ENCODE measurements at places on chromosomes 16 and 17.

GRCh38 chr17:75755990-75756389, 9.0 kb downstream of the GALK1 start:
- no peak for DNase-seq

DNA sequence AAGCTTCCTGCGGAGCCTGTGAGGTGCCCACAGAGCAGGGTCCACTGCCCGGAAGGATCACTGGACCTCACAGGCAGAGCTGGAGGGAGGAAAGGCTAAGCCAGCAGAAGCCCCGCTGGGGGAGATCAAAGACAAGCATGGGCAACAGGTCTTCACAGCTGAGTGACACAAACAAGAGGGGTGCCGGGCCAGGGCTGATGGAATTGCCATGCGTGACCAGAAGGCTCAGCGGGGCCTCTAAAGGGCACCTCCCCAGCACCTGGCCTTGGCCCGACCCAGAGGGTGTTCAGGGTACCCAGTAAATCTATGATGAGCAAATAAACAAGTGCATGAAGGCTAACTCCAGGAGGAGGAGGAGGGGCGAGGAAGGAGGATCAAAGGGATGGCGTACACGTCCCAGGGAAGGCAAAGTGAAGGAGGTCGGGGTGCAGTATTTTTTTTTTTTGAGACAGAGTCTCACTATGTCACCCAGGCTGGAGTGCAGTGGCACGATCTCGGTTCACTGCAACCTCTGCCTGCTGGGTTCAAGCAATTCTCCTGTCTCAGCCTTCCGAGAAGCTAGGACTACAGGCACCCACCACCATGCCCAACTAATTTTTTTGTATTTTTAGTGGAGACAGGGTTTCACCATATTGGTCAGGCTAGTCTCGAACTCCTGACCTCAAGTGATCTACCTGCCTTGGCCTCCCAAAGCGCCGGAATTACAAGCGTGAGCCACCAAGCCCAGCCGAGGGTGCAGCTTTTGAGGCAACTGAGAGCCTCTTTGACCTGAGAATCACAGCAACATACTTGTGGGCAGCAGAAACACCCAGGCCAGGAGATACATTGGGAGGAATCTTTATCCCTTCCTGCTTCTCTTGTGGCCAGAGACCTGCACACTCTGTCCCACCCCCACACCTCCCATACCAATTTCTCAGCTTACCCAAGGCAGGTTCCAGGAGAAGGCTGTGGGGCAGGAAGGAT, 16.1 kb upstream of the EXOC7 start:
- no peak for DNase-seq

DNA sequence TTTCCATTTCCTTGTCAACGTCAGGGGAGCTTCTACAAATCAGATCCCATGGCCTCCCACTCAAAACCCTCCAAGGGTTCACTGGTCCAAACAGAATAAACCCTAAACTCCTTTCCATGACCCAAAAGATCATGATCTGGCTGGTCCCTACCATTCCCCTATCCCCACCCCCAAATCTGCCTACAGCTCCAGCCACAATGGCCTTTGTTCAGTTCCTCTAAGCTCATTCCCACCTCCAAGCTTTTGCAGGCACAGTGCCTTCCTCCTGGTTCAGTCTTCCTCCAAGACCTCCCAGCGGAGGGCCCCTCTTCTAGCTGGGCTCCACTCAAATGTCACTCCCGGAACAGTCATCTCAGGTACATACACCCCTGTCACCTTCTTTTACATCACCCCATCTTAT, 2.0 kb downstream of the GPRC5B start:
- no peak for DNase-seq

DNA sequence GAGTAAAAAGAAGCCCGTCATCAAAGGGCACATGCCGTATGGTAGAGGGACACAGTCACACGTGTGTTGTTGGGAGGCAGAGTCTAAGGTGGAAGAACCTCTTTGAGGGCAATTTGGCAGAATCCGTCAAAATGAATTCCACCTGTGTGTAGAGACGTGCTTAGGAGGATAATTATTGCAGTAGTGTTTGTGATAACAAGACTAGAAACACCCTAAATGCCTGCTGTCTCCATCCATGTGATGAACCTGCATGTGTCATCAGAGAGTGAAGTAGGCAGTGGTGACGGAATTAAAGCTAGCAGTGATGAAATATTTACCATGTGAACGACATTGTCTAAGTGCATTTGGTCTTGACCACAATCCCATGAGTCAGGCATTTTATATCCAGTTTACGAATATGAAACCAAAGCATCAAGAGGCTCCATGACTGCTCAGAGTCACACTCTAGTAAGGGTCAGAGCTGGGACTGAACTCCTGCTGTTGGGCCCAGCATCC, 61.3 kb upstream of the ADORA2B start:
- no peak for DNase-seq

- DNase-seq: no peak
These were observed at the start of gene CPHXL for GRCh38 chr16:75726390-75726789. Gene CPHXL (minus strand): TSS chr16:75726490. CDS start chr16:75726442, 48 bp downstream.

Data from RWPE2 (cell line).